ENCODE measurements at places on chromosomes 1 and 21.
A peak's percentile ranks its signal among the peaks of the same experiment; 100 is the strongest.

- no peak for DNase-seq
These were observed 6.4 kb downstream of the ADARB1 start for GRCh38 chr21:45080639-45081414.

DNA sequence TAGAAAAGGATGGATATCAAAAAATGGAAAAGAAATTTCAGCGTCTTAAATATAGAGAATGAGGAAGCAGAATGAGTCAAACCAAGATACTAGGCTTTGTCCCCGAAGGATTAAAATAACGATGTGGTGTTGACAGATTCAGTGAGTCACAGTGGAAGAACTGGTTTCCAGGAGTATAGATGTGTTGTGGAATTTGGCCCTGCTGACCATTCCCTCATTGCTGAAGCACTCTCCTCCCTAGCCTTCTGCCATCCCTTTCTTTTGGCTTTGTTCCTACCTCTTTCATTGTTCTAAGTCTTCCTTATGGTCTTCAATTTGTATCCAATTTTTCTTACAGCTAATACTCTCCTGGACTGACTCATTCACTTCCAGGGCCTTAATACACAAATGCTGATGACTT is 23.1 kb upstream of the USP25 start:
- no peak for DNase-seq

DNA sequence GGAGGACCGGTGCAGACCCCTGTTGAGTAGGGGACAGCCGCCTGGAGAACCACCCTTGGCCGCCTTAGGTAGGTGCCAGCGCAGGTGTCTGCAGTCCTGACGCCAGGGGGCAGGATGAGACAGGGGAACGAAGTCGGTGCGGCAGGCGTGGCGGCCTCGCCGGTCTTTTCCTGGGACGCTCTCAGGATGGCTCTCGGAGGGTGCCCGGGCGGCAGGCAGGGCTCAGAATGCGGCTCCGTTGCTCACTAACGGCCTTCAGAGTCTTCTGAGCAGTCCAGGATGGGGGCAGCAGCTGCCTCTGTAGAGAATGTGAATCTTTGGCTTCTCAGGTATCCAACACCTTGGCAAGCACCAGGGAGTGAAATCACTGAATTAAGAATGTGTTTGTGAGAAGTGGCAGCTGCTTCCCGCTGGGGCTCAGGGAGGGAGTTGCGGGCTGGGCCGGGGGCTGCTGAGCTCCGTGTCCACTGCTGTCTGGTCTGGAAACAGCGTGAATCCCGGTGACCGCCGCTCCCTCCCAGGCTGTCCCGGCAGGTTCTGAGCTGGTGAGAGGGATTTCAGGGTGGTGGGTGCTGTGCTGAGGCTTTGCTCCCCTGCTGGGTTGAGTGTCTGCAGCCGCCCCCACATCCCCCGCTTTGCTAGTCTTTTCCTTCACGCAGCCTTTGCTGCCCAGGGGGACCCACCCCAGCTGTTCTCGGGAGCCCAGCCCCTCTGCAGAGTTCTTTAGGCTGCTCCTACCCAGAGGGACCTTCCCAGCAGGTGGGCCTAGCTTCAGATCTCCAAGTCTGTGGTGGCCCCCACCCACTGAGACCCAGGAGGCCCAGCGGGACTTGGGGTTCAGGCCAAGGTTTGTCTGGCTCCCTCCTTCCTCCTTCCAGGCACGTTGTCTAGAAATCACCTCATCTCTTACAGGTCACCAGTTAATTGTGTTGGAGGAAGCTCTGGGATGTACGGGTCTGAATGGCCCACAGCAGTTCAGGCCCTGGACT is 11.1 kb upstream of the C1orf174 start:
- no peak for DNase-seq

DNA sequence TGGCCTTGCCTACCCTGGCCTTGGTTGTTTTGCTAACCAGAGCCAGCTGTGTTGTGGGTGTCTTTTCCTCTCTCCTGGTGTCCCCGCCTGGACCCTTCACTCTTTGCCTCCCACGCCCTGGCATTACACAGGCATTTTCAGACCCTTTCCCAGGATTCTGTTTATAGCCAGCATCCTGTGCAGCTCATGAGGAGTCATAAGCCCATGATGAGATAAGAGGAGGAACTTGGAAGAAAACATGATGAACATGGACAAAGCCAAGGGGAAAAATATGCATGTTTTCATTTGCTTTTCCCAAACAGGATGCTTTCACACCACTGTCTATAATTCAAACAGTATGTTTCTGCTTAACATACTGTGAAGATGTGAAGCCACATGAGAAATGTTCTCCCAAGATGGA is 18.7 kb upstream of the WARS2 start:
- DNase-seq = no peak

DNA sequence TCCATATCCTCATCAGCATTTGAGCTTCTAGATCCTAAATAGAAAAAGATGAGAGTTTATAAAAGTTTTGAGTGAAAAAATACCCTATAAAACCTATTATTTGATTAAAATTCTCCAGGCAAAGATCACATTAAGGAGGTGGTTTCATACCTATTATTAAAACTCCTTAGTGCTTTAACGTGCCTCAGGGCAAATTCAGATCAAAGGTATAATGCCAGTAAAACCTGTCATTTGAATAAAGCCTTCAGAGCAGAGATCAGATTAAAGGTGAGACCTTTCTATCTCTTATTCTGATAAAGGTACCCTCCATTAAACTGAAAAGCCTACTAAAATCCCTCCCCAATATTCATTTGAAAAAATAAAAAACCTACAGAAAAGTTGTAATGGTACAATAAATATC is 34.3 kb upstream of the TRIM33 start:
- DNase-seq = no peak

GRCh38 chr1:67766141-67766978 is 66.9 kb downstream of the GNG12 start:
- DNase-seq = no peak

GRCh38 chr1:177343445-177343844 is 172.7 kb downstream of the BRINP2 start:
- DNase-seq = no peak

GRCh38 chr1:41232305-41232704 is 9.8 kb downstream of the SCMH1 start:
- no peak for DNase-seq

GRCh38 chr1:20168564-20169491 is 17.1 kb upstream of the UBXN10 start:
- no peak for DNase-seq

- no peak for DNase-seq
These were observed 996 bp upstream of the SH3BGRL3 start for GRCh38 chr1:26278724-26279455.

GRCh38 chr1:160522622-160523345 is at the start of gene SLAMF6:
TSS of gene SLAMF6 (minus strand) at chr1:160523255. CDS start at chr1:160523192, 63 bp downstream.
- DNase-seq = no peak

GRCh38 chr1:91282695-91283420 is 121.8 kb downstream of the HFM1 start:
- DNase-seq = peak; percentile 49

DNA sequence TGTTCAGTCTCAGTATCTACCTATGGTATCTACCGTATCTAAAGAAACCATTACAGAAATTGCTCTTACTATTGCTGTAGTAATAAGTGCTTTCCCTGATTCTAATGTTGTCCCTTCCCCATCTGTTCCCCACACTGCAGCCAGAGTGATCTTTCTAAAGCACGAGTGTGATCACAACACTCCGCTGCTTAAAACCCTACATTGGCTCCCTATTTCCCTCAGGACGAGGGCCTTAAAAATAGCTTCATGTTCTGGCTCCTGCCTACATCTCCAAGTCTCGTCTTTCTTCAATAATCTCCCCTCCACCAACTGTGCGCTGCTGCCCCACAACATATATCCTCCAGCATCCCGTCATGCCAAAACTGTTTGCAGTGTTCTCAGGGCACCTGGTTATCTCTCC is 150.6 kb downstream of the SDCCAG8 start:
- no peak for DNase-seq

DNA sequence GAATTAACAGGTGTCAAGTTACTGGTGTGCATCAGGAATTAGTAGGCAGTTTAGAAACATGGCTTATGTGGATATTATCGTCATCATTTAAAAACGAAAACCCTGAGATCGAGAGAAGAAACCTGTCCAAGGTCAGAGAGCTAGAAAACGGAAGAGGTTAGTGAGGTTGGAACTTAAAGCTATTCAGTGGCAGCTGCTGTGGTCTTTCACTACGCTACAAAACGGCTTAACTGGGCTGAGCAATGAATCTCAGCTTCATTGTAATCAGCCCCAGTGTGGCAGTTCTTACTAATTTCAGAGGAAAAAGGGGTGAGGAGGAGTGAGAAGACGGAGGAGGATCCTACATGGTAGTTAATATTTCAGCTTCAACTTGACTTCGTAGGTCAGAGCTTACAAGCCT is 77.9 kb downstream of the DAB1 start:
- DNase-seq = no peak

DNA sequence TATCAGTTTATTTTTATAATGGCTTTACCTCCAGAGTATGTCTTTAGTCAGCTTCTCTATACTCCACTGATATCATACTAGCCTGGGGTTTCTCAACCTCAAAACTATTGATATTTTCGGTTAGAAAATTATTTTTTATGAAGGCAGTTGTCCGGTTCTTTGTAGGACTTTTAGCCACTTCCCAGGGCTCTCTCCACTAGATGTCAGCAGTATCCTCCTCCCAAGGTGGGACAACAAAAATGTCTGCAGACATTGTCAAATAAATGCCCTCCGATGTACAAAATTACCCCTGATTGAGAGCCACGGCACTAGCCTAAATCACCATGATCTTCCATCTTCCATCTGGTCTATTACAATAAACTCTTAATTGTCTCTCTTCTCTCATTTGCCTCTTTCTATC is 4.1 kb upstream of the GRIK1 start:
- DNase-seq = no peak

DNA sequence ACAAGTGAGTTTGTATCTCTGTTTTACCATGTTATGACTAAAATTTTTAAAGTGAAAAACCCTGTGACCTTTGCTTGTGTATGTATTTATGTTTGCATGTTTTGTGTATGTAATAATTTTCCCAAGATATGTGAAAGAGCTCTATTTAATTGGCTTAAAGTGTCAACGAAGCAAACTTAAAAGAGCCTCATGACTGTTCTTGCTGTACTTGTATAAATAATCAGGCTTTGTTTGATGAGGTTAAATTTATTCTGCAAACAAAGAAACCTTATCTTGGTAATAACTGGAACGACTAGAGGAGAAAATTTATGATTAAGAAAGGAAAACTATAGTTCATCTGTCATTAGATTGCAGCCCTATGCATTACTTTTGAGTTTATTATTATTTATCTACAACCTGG is 6.6 kb downstream of the GBP7 start:
- DNase-seq = no peak

DNA sequence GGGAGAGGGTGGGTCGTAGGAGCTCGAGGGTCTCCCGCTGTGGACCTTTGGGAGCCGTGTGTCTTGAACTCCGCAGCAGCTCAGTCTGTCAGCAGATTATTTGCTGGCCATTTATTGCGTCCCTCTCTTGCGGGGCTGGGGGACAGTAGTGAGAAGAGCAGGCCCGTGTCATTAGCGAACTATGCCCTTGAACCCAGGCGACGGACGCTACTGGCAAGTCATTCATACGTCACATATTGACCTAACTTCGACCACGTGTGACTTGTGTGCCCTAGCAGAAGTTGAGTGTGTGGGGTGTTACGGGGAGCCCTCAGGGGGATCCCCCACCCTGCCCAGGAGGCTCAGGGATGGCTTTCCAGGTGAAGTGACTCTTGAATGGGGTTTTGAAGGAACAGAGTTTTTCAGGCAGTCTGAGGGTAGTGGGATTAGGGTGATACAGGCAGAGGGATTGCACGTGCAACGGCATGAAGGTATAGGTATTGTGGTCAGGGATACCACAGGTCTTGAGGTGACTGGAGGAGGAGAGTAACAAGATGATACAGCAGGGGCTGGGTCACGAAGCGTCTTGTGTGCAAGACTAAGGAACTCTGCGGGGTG is 13.0 kb downstream of the RCC1 start:
- DNase-seq = no peak
